ENCODE measurements at places on chromosomes 5 and 9. TPM values are rescaled to one million over a fixed set of nuclear protein-coding genes. Genes with fewer than 3 reads are reported as not detected.

GRCh38 chr9:123368536-123369153, 12.6 kb downstream of the CRB2 start:
- no peak for DNase-seq

- peak; percentile 21 for DNase-seq
Observed at GRCh38 chr9:14593406-14593805, 99.8 kb downstream of the ZDHHC21 start.

DNA sequence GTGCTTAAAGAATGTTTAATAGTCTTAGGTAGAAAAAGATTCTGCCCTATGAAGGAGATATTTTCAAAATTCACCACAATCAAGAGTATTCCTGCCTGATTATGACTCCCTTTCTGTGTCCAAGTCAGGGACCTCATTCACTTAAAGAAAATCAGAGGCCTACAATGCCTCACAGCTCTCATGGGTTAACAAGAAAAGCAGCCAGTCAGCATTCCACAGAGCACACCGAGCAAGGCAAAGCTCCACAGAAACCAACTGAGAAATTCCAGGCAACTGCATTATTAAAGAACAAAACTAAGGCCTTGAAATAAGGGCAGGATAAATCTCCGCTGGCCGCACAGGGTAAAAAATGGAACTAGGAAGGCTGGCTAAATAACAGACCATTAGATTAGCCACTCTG, 161.1 kb downstream of the TARS1 start:
- DNase-seq = no peak

GRCh38 chr5:96228408-96228807, 204.6 kb downstream of the PCSK1 start:
- DNase-seq = no peak

DNA sequence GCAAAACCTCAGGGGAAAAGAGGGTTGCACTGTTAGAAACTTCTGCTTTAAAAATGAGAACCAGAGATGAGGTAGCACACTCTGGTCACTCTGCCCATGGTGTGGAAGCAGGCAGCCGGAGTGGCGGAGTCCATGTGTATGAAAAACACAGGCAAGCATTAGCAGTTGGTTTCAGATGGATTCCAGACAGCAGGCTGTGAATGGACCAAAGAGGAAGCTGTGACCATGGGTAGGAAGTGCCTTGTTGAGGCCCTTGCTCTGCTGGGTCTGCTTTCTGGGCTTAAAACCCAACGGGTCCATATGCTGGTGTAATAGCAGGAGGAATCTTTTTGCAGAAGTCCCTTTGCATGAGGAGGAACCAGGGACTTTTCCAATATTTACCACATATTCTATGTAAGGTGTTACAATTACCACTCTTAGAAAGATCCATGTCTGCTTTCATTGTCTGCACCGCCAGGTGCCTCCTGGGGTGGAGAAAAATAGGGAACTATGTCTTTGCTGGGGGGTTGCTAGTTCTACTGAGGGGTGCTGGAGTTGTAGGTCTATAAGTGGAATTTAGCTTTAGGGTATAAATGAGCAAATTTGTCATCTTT, 77.0 kb downstream of the ANKRD55 start:
- DNase-seq = no peak

DNA sequence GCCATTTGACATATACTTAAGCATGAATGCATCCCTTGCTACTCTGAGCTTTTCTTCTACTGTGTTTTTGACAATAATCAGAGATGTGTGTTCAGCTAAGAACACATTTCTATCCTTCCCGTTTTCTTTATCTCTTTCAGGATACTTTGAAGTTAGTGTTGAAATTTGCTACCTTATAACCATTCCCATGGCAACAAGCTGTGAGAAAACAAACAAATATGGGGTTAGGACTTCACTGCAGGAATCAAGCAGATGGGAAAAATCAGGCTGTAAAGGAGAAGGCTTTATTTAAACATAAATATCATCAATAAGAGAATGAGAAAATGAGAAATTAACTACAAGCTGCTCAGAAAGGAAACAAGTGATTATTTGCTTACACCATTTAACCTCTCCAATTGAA, 35.2 kb downstream of the ZCCHC9 start:
- no peak for DNase-seq

DNA sequence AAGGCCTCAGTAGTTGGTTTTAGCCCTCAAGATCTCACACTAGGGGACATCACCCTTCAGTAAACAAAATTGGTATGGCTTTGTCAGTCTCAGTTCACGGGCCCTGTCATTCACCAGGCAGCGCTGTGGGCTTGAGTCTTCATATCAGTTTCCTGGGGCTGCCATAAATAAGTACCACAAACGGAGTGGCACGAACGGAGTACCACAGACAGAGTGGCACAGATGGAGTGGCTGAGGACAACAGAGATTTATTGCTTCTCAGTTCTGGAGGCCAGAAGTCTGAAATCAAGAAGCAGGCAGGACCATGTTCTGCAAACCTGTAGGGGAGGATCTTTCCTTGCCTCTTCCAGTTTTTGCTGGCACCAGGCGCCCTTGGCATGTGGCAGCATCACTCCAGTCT, 37.5 kb downstream of the DYNC2I2 start:
- DNase-seq = no peak

DNA sequence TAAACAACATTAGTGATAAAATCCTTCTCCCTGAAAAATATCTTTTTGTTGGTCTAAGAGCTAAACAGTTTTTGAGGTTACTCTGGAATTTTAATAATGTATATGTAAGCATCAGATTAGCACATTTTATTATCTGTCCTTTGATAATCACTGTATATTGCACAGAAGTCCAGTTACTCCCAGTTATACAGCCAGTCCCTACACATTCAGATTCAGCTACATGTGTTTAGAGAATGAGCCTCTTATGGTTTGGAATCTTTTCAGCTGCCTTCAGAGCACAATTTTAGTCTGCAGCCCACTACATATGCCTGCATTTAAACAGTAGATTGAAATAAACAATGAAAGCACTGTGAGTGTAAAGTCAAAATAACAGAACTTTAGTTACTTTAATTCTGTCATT, 438.2 kb downstream of the ARHGEF28 start:
- no peak for DNase-seq

DNA sequence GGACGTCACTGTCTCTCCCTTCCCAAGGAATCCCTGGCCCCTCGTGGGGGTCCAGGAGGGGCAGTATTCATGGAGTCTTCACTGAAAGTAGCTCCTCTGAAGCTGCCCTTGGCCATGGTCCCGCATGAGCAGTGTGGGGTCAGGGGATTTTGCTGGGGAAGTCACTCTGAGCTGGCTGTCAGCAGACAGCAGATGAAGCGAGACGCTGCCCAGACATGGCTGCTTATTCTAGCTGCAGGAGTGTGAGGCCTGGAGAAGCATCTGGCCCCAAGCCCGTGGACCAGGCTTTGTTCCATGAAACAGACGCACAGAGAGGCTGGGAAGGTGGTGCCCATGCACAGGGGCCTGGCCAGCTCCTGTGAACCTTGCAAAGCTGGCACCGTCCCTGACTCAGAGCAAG, 21.5 kb upstream of the ASS1 start:
- no peak for DNase-seq

DNA sequence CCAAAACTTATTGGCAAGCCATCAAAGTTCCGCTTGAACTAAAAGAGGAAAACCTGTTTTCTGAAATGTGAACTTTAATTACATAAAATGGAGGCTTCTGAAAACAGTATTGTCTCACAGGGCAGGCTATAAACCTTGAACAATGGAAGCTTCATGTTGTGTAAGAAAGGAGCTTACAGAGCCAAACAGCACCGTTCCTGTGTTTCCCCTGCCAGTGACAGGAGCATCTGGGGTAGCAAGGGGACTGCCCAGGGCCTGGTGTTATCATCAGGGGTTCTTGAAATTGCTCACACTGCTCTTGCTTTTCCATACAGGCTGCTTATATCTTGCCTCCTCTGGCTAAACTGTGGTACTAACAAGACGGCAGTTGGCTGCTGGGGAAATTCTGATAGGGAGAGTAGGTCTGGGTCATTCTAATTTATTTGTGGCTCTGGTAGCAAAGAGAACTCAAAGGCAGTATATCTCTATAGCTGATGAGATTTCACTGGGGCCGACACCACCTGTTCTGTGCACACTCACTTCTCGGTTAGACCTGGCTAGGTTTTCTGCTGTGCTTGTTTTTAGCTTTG, 40.4 kb downstream of the BASP1 start:
- no peak for DNase-seq

DNA sequence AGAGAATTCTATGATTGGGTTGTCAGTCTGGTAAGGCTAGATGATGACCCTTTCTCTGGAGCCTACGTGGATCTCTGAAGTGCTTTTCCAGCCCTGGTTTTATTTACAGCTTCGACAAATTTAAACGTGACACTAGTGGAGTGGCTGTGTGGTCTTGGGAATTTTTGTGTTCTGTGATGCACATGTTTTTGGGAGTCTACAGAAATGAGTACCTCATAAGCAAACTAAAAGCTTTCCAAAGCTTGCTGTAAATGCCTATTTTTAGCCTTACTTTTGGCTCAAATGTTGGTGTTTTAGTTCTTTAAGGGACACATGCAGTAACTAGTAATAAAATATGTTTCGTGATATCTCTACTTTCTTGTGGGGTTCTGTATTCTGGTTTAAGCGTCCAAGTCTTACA, 3.3 kb downstream of the LARP1 start:
- no peak for DNase-seq

GRCh38 chr9:105157171-105157583, 87.3 kb upstream of the SLC44A1 start:
- peak; percentile 21 for DNase-seq

DNA sequence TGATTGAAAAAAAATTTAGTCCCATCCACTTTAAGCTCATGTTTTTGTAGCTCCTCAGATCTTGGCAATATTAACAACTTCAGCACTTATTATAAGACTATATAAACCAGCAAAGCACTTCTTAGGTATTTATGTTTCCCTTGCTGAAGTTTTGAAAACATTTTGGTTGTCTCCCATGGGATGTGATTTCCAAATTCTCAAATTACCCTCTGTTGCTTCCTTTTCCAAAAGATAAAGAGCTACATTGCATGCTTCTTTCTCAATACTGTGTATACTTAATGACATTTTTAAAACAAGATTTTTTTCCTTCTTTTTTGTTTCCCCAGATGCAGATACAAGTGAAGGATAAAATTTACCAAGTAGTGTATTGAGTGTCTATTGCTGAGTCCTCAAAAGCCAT, 567.1 kb downstream of the CSNK1G3 start:
- no peak for DNase-seq

DNA sequence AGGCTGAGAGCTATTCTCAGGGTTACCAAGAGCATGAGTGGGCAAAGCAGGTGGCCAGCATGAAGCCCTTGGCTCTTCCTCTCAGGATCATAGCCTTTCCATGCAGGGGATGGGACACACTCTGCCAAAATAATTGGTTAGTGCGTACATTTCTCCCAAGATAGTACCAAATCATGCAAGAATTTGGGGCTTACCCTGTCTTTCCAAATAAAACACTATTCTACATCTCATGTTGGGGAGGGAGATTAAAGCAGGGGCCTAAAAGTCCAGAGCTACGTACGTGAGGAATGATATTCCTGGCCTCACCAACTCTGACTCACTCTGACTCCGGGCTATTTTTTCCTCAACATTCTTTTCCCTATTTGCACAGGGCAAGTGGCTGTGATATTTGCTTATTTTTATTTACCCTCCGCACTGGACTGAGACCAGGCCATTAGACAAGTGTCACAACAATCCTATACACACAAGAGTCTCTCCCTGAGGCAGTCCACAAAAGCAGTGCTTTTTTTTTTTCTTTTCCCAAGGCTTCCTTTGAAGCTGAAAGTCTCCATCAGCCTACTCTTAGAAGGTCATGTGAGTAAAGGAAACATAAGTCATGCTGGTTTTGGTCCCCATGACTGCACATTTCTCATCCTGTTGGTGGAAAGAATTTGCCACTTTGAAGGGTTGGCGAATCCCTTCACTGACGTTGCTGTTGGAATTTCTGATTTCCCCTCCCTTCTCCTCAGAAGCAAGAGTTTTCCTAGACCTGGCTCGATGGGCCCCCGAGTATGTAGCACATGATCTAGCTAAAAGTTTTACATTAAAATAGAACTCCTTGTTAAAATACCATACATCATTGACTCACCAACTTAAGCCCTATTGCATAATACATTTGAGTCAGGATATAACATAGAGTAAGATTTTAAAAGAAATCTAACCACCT, 40.0 kb downstream of the TMEM252 start:
- DNase-seq = no peak

- no peak for DNase-seq
Observed at GRCh38 chr5:137866541-137867388, 895 bp upstream of the MYOT start.

GRCh38 chr9:88786291-88787079, 204.8 kb upstream of the S1PR3 start:
- DNase-seq = no peak

DNA sequence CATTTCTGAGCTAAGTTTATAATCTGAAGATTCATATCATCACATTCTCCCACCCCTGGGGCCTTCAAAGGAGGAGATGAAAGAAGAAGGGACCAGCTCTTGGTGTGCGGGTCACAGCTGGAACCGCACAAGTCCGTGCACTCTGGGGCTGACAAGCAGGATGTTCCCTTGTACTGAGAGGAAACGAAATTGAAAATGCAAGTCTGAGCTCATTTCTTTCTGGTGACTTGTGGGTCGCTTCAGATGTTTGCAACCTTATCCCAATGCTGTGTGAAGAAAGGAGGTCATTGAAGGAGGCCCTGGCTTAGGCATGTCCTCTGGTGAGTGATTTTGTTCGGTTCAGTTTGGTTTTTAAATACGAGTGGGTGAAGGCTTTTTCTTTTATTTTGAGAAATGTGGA, 59.6 kb downstream of the C9orf152 start:
- no peak for DNase-seq

GRCh38 chr5:173709761-173710160, 93.3 kb upstream of the BOD1 start:
- no peak for DNase-seq

TAF11L10 gene
- 0.20 TPM for polyA plus RNA-seq

PCDHGA10 gene
- polyA plus RNA-seq = 0.01 TPM

PCDHGA1 gene
- polyA plus RNA-seq = 0.05 TPM

JAKMIP2 gene
- not detected for polyA plus RNA-seq

C9orf153 gene
- not detected for polyA plus RNA-seq

SPAG8 gene
- 0.40 TPM for polyA plus RNA-seq

TMEM252 gene
- not detected for polyA plus RNA-seq

KIF2A gene
- 57.2 TPM for polyA plus RNA-seq

DBH gene
- not detected for polyA plus RNA-seq

FBN2 gene
- not detected for polyA plus RNA-seq

PTGDS gene
- polyA plus RNA-seq = 7.1 TPM

IFNB1 gene
- polyA plus RNA-seq = not detected

CTXN3 gene
- polyA plus RNA-seq = not detected

FRMPD1 gene
- not detected for polyA plus RNA-seq

SLC46A2 gene
- polyA plus RNA-seq = not detected
